ENCODE measurements at places on chromosomes 4 and X. TPM values are rescaled to one million over a fixed set of nuclear protein-coding genes. Genes with fewer than 3 reads are reported as not detected.

GRCh38 chr4:113811359-113811758, 49.8 kb upstream of the CAMK2D start:
- no peak overlapping the region for H3K4me3 ChIP-seq
- H3K36me3 ChIP-seq, result no peaks in the 10 kb centered on the region
- H3K4me1 ChIP-seq, result no peaks in the 10 kb centered on the region
- no peak for DNase-seq
- H3K27me3 ChIP-seq, result no peaks in the 10 kb centered on the region
- no peak overlapping the region for H3K27ac ChIP-seq

DNA sequence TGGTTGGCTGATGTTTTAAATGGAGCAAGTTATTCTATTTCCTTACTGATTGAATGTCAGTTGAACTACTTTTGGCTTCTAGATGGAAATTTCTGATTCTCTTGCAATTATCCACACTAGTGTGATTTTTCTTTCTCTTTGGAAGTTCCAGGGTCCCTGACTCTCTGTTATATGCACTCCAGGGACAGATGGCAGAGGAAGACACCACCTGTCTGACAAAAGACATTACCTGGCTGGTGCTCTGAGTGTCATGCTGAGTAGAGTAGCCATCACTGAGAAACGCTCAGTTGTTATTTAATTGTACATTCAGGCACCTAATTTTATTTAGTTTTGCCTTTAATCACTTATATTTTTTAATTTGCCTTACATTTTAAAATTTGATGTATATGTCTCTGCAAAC, 105.4 kb upstream of the TLL1 start:
- H3K27me3 ChIP-seq, result no peaks in the 10 kb centered on the region
- no peak overlapping the region for H3K4me3 ChIP-seq
- no peaks in the 10 kb centered on the region for H3K36me3 ChIP-seq
- H3K4me1 ChIP-seq, result no peaks in the 10 kb centered on the region
- no peak for DNase-seq

DNA sequence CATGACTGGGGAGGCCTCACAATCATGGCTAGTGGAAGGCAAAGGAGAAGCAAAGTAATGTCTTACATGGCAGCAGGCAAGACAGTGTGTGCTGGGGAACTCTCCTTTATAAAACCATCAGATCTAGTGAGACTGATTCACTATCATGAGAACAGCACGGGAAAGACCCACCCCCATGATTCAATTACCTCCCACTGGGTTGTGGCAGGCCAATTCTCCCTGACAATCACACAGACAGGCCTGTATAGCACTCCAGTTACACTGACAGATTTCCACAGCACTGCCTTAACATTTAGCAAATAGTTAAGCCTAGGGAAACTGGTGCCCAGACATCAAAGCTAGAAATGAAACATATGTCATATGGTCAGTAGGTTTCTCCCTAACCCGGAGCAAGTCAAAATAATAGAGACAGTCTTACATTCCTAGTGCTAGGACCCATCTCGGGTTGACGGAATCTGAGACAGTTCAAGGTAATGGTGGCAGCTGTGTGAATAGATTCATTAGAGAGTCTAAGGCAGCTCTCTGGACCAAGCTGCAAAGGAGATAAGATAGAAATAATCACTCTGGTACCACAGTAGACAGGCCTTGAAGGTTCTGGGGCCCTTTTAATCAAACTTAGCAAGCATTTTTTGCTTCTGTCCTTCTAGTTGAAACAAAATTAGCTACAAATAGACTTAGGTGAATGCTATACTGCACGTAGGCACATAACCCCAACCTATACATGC, 9.4 kb upstream of the HERC5 start:
- DNase-seq, result no peak
- H3K4me3 ChIP-seq, result no peak overlapping the region
- H3K36me3 ChIP-seq, result peaks cover 55% of the 10 kb centered on the region
- no peaks in the 10 kb centered on the region for H3K4me1 ChIP-seq
- no peak overlapping the region for H3K27ac ChIP-seq

DNA sequence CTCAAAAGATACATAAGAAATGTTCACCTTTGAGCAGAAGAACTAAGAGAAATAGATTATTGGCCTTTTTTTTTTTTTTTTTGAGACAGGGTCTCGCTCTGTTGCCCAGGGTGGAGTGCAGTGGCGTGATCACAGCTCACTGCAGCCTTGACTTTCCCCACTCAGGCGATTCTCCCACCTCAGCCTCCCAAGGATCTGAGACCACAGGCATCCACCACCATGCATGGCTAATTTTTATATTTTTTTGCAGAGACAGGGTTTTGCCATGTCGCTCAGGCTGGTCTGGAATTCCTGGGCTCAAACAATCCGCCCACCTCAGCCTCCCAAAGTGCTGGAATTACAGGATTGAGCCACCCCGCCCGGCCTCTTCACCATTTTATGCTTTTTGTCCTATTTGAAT, 2.9 kb upstream of the TLR6 start:
- H3K4me1 ChIP-seq, result peaks cover 40% of the 10 kb centered on the region
- peaks cover 17% of the 10 kb centered on the region for H3K27me3 ChIP-seq
- no peak for DNase-seq
- no peak overlapping the region for H3K4me3 ChIP-seq
- no peak overlapping the region for H3K27ac ChIP-seq

DNA sequence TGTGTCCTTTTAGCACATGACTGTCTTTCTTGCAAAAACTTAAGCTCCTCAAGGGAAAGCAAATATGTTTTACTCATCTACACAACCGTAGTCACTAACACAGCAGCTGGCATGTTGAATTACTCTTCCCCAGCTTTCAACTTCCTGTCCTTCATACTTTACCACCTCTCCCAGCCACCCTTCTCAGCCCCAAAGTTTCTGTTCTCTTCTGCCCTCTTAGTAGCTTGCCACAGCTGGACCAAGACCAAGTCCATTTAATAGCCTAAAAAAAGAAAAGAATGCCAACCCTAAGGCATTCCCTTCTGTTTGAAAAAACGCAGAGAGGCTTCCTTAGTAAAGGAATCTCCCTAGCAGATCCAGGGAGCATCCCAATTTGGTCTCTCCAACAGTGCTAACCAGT, 36.8 kb downstream of the SRPX2 start:
- no peaks in the 10 kb centered on the region for H3K4me1 ChIP-seq
- H3K4me3 ChIP-seq, result no peak overlapping the region
- no peaks in the 10 kb centered on the region for H3K36me3 ChIP-seq
- no peak overlapping the region for H3K27ac ChIP-seq

DNA sequence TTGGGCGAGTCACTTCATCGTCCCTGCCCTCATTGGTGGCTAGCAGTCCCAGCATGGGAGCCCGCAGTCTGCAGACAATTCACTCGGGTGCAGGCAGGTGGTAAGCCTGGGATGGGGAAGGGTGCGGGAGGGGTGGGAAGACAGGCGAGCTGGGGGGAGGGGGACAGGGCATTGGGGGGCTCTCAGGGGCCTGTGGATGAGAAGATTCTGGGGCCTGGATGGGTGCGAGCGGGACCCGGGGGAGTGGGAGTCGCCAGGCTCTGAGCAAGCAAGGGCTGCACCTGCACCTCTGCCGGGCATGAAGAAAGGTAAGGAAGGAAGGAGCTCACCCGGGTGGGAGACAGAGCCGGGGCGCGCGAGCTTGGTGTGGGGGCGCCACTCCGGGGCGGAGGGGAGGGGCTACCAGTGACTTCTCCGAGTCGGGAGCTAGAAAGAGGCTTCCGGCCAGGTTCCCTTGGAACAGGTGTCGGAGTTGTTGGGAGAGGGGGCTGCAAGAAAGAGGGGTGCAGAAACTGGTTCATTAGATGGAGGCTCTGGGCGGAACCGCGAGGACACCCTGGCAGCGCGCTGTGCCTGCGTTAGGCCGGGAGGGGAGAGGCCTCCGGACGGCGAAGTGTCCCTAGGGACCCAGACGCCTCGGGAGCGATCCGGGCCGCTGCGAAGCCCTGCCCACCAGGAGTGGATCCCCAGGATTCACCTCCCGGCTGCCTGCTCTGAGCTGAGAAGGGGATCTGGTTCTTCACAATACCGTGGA, 103.4 kb upstream of the PDLIM3 start:
- H3K27ac ChIP-seq, result no peak overlapping the region
- H3K4me3 ChIP-seq, result no peak overlapping the region
- H3K27me3 ChIP-seq, result peaks cover 30% of the 10 kb centered on the region
- H3K36me3 ChIP-seq, result no peaks in the 10 kb centered on the region
- no peaks in the 10 kb centered on the region for H3K4me1 ChIP-seq
- DNase-seq, result no peak

- no peak overlapping the region for H3K27ac ChIP-seq
- no peak for DNase-seq
- H3K27me3 ChIP-seq, result no peaks in the 10 kb centered on the region
- H3K4me3 ChIP-seq, result no peak overlapping the region
- H3K36me3 ChIP-seq, result no peaks in the 10 kb centered on the region
Measured at GRCh38 chr4:80788798-80789197, 241.7 kb upstream of the BMP3 start.

DNA sequence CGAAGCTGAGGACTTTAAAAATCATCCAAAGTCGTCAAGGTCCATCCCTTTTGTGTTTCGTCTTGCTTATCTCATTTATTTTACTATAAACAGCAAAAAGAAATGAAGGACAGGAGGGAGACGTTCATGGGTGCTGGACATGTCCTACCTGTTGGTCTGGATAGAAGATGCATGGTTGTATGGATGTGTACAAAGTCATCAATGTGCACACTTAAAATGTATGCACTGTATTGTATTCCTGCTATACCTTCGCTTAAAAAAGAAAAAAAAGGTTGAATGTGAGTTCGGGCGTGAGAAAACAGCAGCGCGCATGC, 313 bp upstream of the BLOC1S4 start:
- H3K4me3 ChIP-seq, result peak overlapping the region; percentile 91
- peaks cover 18% of the 10 kb centered on the region for H3K36me3 ChIP-seq

- no peak for DNase-seq
- H3K27ac ChIP-seq, result no peak overlapping the region
- H3K36me3 ChIP-seq, result no peaks in the 10 kb centered on the region
- H3K4me1 ChIP-seq, result no peaks in the 10 kb centered on the region
- no peaks in the 10 kb centered on the region for H3K27me3 ChIP-seq
- H3K4me3 ChIP-seq, result no peak overlapping the region
Measured at GRCh38 chrX:33725535-33726210, 406.4 kb downstream of the FAM47A start.

DNA sequence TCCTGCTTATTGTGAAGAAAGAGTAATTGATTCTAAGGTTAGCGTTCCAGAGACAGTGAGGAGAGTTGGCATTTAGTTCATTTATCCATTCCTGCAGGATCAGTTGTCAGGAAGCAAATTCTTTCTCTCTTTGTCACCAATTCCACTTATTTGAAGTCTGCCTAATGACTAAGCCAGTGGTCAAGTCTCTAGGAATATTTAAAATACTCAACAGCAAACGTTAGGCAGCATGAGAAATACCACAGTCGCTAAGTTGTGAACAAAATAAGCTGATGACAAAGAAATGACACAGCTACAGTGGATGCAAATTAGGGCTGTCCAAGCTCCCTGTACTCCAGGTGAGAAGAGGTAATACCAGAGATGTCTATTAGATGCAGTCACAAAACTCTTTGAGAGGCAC, 6.6 kb upstream of the MAGEB17 start:
- no peaks in the 10 kb centered on the region for H3K4me1 ChIP-seq
- no peaks in the 10 kb centered on the region for H3K27me3 ChIP-seq
- no peak overlapping the region for H3K4me3 ChIP-seq
- H3K27ac ChIP-seq, result no peak overlapping the region
- H3K36me3 ChIP-seq, result no peaks in the 10 kb centered on the region
- no peak for DNase-seq

DNA sequence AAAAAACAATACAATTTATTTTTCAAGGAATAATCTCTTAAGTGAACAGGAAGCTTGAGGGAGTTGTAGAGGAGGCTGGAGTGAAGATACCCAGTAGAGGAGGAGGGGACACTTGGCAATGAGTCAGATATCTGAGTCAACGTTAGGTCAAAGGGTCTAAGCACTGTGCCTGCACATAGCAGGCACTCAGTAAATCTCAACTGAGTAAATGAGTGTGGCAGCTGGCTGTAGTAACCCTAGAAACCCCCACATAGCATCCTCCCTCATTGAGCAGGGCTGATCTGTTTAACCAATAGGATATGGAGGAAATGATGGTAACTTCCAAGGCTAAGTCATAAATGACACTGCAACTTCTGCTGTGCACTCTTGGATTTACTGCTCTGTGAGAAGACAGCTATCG, 186.0 kb upstream of the FAM241A start:
- H3K27ac ChIP-seq, result no peak overlapping the region
- DNase-seq, result no peak

DNA sequence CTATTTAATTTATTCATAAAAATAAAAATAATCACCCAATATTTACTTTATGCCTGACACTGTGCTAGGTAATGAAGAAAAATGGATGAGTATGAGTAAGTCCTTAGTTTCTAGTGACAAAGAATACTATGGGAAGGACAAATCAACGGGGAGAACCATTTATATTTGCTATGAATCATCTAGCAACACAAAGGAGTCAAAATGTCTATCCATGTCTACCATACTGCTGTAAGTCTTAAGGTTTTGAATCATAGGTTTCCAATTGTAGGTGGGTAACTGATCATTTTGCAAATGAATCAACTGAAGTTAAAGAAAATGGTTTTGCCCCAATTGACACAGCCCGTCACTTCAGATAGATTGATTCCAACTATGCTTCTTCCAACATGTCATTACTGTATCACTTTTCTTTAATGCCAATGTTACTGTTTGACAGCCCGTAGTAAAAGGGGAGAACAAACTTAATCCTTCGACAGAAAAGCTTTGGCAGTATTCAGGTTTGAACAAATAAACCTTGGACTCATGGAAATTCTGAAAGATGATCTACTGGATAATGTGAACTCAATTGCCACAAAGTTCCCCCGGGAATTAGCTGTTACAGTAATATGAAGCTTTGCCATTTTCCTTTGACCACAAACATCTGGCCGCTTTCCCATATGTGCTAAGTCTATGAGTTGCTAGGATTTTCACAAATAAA, 3.2 kb downstream of the TDO2 start:
- H3K27me3 ChIP-seq, result peaks cover 2% of the 10 kb centered on the region
- H3K4me3 ChIP-seq, result no peak overlapping the region
- H3K36me3 ChIP-seq, result no peaks in the 10 kb centered on the region
- no peak for DNase-seq
- H3K27ac ChIP-seq, result no peak overlapping the region

DNA sequence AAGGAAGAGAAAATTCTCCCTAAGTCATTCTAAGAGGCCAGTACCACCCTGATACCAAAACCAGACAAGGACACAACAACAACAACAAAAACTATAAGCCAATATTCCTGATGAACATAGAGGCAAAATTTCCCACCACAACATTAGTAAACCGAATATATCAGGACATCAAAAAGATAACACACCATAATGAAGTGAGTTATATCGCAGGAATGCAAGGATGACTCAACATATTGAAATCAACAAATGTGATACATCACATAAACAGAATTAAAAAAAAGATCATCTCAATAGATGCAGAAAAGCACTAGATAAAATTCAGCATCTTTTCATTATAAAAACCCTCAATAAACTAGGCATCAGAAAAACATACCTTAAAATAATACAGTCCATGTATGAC, 1844.4 kb upstream of the PCDH10 start:
- H3K27ac ChIP-seq, result no peak overlapping the region
- no peaks in the 10 kb centered on the region for H3K36me3 ChIP-seq
- DNase-seq, result no peak
- H3K4me1 ChIP-seq, result no peaks in the 10 kb centered on the region
- no peaks in the 10 kb centered on the region for H3K27me3 ChIP-seq

CCKAR gene
- not detected for total RNA-seq

CENPVL2 gene
- not detected for total RNA-seq

PPP1R3F gene
- 8.0 TPM for total RNA-seq
